ENCODE measurements at places on chromosomes 7 and 10.
A peak's percentile ranks its signal among the peaks of the same experiment; 100 is the strongest.

- DNase-seq = peak; percentile 27
Measured at GRCh38 chr10:30587522-30588031, 42.0 kb downstream of the LYZL2 start.

- DNase-seq = peak; percentile 37
Measured at GRCh38 chr7:20330928-20331909, 519 bp downstream of the ITGB8 start.

DNA sequence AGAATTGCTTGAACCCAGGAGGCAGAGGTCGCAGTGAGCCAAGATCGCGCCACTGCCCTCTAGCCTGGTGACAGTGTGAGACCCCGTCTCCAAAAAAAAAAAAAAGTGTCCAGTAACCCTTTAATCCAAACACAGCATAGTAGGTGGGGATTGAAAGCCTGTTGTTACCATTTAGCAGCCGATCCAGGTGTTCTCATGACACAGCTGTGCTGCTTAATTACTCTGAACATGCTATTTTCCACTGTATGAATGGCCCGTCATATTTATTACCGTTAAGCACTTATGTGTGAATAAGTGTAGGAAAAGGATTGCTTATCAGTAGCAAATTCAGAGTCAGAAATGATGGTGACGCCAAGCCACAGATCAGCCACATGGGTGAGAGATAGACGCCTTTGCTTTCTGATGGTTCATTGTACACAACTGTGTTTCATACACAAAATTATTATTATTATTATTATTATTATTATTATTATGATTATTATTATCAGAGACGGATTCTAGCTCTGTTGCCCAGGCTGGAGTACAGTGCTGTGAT lies 11.6 kb upstream of the ORAI2 start:
- DNase-seq = no peak

DNA sequence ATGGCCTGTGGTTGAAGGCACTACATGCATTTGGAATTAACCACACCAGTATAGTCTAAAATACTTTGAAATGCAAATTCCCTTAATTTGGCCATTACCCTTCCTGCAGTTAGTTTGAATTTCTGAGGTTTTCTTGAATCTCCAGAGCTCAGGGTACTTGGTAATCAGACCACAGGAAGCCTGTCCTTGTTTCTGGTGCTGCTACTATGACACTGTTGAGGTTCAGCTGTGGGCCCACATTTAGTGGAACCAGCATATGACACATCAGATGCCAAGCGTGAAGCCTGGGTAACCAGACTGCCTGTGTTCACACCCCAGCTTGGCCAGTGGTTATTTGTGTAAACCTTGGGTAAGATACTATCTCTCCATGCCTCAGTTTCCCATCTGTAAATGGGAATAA lies 124.3 kb downstream of the SNX10 start:
- no peak for DNase-seq

- no peak for DNase-seq
Measured at GRCh38 chr10:117014835-117015234, 9.8 kb upstream of the SHTN1 start.

DNA sequence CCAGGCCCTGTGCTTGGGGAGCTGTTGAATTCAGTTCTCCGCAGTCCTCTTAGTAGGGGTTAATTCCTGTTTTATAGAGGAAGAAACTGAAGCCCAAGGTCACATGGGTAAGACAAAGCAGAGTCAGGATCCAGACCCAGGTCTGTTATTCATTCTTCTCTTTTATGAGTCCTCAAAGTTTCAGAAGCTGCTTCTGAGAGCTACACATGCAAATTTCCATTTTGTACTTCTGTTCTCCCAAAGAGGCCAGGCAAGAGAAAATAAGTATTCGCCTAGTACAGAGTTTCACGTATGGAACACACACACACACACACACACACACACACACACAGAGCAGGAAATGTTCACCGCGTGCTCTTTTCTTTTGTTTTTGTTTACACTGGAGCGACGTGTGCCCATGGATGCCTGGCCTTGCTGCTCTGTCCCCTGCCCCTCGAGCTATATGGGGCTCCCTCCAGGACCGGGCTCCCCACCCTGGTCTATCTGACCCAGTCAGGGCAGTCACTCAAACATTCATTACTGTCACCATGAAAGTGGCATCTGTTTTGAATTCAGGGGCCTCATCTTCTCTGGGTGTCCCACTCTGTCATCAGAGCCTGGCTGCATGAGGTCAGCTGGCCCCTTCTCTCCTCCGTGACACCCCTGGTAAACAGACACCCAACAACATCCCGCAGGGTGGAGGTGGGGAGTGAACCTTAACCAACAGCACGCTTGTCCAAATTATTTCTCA lies 84.4 kb downstream of the TNS3 start:
- DNase-seq = no peak

GRCh38 chr10:61752111-61753011 lies 89.6 kb downstream of the CABCOCO1 start:
- no peak for DNase-seq

DNA sequence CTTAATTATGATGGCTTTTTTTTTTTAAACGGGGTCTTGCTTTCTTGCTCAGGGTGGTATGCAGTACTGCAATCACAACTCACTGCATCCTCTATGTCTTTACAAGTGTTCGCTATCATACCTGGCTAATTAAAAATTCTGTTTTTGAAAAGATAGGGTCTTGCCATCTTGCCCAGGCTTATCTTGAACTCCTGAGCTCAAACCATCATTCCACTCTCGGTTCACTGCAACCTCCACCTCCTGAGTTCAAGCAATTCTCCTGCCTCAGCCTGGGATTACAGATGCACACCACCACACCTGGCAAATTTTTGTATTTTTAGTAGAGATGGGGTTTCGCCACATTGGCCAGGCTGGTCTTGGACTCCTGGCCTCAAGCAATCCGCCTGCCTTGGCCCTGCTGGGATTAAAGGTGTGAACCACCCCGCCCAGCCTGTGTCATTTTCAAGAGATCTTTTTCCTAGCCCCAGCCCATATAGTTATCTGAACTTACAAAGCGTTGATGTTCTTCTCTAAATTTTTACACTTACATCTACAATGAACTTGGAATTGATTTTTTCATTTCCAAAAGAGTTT lies 6.0 kb downstream of the HNRNPF start:
- no peak for DNase-seq

DNA sequence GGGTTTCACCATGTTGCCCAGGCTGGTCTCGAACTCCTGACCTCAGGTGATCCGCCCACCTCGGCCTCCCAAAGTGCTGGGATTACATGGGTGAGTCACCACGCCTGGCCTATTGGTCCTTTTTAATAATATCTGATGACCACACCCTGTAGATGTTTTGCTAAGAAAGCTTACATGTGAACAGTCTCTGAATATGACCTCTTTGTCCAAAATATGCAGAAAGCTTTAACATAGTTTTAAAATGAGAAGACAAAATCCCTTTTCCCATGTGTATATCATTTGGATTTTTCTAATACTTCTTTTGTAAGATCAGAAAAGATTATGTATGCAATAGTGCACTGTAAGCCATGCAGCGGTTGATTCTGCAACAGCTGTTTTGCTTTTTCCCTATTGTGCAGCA lies 38.5 kb downstream of the MCU start:
- DNase-seq = no peak

DNA sequence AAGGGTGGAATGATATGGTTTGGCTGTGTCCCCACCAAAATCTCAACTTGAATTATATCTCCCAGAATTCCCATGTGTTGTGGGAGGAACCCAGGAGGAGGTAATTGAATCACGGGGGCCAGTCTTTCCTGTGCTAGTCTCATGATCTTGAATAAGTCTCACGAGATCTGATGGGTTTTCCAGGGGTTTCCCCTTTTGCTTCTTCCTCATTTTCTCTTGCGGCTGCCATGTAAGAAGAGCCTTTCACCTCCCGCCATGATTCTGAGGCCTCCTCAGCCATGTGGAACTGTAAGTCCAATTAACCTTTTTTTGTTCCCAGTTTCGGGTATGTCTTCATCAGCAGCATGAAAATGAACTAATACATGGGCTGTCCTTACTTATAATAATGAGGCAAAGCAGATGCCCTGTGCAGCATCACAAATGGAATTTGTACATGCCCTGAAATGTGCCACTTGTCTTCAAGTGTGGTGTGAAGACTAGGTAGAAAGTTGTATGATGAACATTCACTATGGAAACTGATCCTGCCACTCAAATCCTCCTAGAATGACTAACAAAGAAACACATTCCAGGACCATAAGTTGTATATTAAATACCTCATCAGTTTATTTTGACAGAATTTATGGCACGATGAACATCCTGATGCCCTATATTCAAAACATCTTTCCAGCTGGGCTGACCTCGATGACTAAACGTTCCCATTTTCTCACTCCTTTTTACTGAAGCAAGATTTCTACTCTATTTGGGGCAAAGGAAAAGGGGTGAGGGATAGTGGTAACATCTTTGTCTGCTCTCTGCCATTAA lies 122.8 kb upstream of the CTTNBP2 start:
- no peak for DNase-seq

DNA sequence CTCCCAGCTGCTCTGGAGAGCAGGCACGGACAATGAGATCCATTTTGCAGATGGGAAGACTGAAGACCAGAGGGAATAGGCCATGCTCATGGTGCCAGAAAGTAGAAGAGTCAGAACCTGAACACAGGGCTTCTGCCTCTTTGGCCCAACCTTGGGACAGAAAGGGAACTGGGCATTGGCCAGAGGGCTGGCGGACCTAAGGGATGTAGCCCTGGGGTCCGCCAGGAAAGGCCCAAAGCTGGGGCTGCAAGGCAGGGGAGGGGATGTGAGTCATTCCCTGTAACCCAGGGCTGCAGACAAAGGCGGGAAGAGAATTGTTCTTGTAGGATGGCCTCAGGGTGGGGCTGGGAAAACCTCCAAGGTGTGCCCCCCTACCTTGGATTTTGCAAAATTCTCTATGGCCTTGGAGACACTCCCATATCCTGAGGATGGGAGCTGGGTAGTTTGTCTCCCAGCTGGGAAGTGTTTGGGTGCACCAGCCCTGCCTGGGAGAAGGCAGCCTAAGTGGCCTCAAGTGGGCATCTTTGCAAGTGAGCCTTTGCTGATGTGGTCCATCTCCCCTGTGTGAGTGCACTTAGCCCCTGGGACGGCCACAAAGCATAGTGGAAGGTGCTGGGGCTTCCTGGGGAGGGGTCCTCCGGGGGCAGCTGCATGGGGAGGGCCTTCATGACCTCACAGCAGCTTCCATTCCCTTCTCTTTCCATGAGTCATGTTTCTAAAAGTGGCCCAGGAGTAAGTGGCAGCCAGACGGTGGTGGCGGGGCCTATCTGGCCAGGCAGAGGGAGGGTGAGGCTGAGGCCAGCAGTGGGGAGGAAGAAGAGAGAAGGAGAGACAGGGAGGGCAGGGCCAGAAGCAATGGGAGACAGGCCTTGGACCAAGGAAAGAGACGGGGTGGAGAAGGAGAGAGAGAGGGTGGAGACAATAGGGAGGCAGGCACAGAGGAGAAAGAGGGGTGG lies 9.2 kb downstream of the AQP1 start:
- DNase-seq = peak; percentile 83

- DNase-seq = no peak
Measured at GRCh38 chr10:128071417-128071782, 54.8 kb downstream of the MKI67 start.

- DNase-seq = no peak
Measured at GRCh38 chr10:60652628-60653027, 125.7 kb upstream of the CDK1 start.

DNA sequence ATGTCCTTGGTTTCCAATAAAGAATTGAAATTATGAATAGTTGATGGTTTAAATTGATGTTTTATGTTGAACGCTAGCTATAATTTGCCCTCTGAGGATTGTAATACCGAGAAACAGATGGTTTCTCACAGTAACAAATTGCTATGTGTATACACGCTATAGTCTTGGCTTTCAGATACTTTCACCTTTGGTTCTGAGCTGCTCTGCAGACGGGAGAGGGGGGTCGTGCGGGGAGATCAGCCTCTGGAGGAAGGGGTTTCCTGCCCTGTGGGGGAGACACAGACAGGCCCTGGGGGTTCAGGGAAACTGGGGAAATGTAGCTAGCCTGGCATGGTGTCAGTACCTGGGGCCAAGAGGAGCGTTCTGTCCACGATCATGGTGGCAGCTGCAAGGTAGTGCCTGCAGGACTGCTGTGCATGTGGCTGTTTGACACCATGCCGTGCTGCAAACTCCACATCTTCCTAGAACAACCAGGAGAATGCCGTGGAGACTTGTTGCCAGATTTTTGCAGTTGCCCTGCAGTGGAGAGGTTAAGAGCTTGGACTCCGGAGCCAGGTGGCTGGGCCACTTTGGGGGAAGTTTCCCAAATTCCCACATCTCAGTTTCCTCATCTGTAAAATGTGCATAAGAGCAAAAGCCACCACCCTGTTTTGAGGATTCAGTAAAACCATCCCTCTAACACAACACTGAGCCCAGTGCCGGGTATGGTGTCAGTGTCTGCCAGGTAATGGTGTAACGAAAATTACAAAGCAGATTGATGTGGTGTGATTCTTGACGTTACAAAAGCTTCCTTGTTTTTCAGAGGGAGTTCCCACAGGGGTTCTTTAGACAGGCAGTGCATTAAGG lies 167.9 kb downstream of the CUX1 start:
- no peak for DNase-seq

DNA sequence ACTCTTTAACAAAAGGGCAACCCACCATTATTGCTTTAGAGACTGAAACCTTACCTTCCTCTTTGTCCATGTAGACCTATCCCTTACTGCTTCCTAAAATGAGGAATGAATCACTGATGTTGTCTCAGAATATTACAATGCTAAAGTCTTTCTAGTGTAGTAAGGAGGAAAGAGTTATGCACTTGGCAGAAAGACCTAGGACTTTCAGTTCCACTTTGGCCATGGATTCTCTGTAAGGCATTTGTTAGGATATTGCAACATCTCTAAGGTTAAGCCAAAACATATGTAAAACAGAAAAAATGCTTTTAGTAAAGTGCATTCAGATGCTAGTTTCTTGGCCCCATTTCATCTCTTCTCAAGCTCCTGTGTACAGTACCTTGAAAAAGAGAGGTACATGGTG lies 230.9 kb downstream of the PARD3 start:
- no peak for DNase-seq

GRCh38 chr10:132202070-132202970 lies 15.6 kb downstream of the DPYSL4 start:
- no peak for DNase-seq

DNA sequence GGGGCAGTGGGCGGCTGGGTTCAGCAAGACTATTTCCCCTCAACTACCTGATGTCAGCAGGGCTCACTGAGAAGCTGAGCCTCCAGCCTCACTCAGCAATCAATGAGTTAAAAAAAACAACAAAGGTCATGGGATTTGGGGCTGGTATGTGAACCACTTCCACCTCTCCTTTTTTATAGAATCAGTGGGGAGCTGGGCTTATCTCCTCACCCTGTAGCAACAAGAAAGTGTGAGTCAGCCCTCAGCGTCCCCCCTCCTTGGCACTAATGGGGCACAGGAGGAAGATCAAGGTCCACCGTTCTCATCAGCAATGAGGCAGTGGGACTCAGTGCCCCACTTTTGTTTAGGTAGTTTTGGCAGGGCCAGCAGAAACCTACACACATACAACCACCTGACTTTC lies 823.5 kb upstream of the POM121L12 start:
- DNase-seq = no peak

DNA sequence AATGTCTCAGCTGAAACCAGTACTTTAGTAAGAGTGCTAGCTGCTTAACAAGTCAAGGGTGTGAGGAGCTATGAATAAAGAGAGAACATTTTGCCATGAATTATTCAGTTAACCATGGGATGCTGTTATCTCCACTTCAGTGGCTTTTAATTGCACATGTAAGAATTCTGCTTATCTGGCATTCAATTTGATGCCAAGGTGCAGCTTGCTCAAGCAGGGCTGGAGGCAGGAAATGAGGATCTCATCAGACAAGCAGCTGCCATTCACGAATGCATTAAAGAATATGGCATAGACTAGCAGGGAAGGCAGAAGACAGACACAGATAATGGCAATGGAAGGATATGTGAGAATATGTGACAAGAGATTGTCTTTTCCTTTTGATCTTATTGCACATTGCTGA lies 697.8 kb downstream of the NRG3 start:
- no peak for DNase-seq

- no peak for DNase-seq
Measured at GRCh38 chr7:111954474-111955381, 251.5 kb downstream of the DOCK4 start.

Data from lower leg skin (tissue), 4 donors.